ENCODE measurements at places on chromosomes 5 and 9. TPM values are rescaled to one million over a fixed set of nuclear protein-coding genes. Genes with fewer than 3 reads are reported as not detected.

The PGGT1B gene
- total RNA-seq: 7.2 TPM

The NIPAL4 gene
- 22.7 TPM for total RNA-seq

The CDO1 gene
- total RNA-seq: 11.7 TPM

The GABBR2 gene
- total RNA-seq: 9.7 TPM

The SLC46A2 gene
- not detected for total RNA-seq

The LCNL1 gene
- not detected for total RNA-seq

The NPR2 gene
- total RNA-seq: 35.9 TPM

The ICE1 gene
- total RNA-seq: 30.5 TPM

The FSD1L gene
- total RNA-seq: 4.9 TPM

The TXNDC8 gene
- not detected for total RNA-seq

The FGF10 gene
- total RNA-seq: 0.08 TPM

The TSLP gene
- total RNA-seq: 0.29 TPM

The GLRA1 gene
- not detected for total RNA-seq

DNA sequence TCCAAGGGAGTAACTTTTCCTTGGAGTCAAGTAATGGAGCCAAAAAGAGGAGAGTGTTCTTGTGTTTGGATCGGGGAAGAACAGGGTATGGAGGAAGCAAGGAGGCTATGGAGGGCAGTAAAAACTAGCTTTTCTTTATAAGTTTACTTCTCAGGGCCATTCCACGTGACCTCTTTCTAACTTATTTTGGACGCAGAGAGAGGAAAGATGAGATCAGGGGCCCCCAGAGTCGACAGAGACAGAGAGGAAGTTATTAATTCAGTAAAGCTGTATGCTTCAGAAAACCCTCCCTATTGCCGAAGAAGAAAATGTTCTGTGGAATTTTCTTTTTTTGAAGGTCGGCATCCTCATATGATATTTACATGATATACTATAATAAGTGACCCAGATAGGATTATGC, 233.8 kb upstream of the MPDZ start:
- no peak for DNase-seq

GRCh38 chr5:149435015-149435376, 55.9 kb upstream of the IL17B start:
- DNase-seq: no peak

- no peak for DNase-seq
These were observed 55.0 kb downstream of the IPPK start for GRCh38 chr9:92614763-92615461.

DNA sequence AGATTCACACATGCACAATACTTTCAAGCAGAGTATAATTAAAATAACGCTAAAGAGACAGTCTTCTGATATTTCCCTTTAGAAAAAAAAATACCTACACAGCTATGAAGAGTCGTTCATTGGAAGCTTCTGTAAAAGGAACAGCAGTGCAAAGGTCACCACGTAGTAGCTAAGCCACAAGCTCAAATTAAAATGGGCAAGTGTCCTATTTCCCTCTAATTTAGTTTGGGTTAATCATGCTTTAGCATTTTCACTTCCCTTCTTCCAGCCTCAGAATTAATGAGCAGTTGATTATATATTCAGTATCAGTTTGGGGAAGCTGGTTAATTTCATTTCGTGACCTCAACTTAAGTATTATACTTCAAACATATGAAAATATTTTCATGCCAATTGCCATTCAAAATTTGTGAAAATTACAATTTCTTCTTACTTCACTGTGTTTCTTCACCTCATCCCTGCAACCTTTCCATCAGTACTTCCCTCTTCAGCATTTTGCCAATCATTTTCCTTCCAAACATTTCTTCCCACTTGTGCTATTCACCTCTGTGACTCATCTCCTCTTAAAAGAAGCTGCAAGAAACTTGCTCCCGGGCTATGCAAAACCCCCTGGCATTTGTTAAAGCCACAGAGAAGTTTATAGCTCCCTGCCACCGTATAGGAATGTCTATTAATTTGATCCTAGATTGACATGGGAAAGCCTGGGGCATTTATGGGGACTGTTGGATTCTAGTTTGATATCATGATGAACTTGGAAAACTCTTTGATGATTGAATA, 83.0 kb downstream of the DMRTA1 start:
- no peak for DNase-seq

DNA sequence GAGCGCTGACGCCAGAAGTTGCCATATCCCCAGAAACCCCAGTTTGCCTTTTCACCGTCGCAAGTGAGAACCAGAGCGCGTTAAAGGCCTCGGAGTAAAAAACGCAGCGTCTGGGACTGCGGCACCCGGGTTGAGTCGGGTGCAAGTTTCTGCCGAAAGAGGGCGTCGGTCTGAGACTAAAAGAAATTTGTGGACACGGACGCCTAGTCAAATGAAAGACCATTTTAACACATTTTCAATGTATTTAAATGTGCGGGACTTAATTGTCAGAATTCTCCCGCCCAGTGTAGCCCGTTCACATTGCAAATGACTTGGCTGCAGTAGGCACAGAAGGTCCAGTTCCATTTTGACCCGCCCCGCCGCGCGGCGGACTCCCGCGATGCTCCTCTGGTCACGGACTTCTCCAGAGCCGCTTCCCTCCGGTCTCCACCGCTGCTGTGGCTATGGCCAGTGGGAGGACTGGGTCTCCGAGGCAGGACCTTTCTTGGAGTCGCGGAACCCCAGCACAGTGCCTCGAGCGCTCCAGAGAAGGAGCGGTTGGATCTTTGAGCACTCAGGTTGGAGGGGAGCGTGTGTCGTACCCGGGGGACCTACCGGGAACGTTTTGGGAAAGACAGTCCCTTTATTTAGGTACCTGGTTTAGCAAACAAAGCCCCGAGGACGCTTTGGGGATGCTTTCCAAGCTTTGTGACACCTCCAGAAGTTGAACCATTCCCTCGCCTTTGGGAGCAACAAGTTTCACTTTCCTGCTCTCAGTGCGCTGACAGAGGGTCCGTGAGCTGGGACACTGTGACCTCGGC, 1.2 kb upstream of the NPR3 start:
- DNase-seq: peak; percentile 23

- no peak for DNase-seq
These were observed 208.4 kb upstream of the PPP1R2B start for GRCh38 chr5:156641686-156642085.

DNA sequence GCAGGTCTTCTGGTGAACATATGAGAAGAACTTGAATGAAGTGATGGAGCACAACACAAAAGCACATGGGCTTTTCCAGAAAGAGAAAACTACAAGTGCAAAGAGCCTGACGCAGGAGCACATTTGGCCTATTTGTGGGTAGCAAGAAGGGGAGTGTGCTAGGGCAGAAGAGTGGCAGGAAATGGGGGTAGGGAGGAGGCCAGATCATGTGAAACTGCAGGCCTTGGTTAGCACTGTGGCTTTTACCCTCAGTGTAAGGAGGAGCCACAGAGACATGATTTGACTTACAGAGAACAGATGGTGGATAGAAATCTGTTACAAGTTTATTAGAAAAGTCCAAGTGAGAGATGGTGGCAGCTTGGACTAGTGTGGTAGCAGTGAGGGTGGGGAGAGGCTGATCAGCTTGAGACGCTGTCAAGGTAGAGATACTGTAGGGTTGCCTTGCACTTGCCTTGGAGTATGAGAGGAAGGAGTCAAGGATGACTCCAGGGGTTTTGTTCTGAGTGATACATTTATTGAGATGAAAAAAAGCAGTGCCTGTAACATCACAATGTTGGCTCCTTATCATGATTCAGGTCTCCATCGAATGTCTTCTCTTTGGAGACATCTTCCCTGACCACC, 126.7 kb downstream of the PPP2R2B start:
- DNase-seq: no peak

DNA sequence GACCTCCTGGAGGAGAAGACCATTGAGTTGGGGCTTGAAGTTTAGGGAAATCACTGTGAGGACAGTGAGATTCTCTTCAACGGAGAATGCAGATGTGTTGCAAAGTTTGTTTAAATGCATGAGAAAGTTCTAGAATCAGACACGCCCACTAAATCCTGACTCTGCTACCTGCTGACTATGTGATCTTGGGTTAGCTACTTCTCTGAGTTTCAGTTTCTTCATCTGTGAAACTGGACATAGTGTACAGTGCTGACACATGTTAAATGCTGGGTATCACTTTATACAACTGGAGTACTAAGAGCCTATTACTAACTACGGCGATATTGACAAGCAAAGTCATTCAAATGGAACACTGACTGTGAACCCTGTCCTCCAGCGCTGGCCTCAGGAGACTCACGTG, 255.5 kb downstream of the HSPA4 start:
- no peak for DNase-seq

- no peak for DNase-seq
These were observed 17.7 kb downstream of the LPAR1 start for GRCh38 chr9:111020594-111020993.

GRCh38 chr9:16385590-16385989, 484.9 kb downstream of the BNC2 start:
- DNase-seq: peak; percentile 35

DNA sequence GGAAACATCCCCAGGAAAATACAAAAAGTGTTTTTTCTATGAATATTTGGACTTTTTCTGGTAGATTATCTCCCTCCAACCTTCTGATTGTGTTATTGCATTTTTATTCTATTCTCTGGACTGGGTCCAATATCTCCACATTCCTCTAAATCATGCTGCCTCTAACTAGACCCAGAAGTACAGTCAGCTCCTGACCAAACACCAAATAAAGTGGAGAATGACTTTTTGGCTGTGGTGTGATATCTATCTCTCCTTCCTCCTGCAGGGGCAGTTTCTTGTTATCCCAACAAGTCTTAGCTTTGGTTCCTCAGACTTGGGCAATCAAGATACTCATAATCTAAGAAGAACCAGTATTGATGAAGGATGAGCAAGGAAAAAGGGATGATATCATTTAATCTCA, 3.2 kb upstream of the RAI14 start:
- no peak for DNase-seq

- no peak for DNase-seq
These were observed 7.4 kb downstream of the EEIG1 start for GRCh38 chr9:127973169-127974000.

- peak; percentile 9 for DNase-seq
These were observed 441.8 kb upstream of the TLE4 start for GRCh38 chr9:79129865-79130480.

GRCh38 chr5:1111727-1112289, at the start of gene SLC12A7:
Gene SLC12A7 (minus strand): TSS chr5:1112063. CDS start chr5:1111991, 72 bp downstream.
- no peak for DNase-seq

- no peak for DNase-seq
These were observed 21.1 kb upstream of the SPTLC1 start for GRCh38 chr9:92136184-92136858.

DNA sequence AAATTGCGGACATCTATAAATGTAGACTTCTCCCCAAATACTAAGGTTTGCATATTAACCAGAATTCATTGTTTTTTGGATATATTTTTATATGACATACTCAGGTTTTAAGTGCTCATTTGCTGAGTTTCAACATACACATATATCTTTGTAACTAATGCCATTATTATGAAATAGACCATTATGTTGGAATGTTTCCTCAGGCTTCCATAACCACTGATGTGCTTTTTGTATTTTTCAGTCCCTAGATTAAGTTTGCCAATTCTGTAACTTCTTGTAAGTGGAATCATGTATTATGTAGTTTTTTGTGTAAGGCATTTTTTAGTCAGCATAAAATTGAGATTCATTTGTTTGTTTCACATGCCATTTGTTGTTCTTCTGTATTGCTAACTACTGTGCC, 32.1 kb downstream of the HSPA4 start:
- no peak for DNase-seq

- DNase-seq: no peak
These were observed 315.3 kb upstream of the MSX2 start for GRCh38 chr5:174409070-174409469.

DNA sequence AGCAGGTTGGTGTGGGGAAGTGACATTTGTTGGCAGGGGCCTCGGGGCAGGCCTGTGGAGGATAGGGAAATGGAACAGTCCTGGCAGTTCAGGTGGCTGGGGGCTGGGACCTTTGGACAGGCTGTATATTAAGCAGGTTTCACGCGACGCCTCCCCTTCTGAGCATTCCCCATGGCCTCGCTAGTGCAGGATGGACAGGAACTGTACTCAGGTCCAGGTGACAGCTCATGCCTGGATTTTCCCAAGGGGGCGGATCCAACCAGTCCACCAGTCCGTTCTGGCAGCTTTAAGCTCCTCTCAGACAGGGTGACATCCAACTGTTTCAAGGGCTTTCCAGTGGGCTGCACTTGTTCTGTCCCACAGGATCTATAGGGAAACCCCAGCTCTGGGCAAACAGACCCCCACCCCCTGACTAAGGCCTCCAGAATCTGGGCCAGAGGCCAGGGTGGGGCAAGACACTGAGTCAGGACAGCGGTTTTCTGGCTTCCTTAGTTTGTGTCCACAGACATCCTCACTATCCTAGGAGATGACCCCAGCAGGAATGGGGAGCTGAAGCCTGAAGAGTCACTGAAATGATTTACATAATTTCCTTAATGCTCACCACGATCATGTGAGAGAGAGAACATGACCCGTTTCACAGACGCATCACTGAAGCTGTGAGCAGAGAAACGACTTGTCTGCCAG, 20.9 kb downstream of the CSF2 start:
- DNase-seq: peak; percentile 86

DNA sequence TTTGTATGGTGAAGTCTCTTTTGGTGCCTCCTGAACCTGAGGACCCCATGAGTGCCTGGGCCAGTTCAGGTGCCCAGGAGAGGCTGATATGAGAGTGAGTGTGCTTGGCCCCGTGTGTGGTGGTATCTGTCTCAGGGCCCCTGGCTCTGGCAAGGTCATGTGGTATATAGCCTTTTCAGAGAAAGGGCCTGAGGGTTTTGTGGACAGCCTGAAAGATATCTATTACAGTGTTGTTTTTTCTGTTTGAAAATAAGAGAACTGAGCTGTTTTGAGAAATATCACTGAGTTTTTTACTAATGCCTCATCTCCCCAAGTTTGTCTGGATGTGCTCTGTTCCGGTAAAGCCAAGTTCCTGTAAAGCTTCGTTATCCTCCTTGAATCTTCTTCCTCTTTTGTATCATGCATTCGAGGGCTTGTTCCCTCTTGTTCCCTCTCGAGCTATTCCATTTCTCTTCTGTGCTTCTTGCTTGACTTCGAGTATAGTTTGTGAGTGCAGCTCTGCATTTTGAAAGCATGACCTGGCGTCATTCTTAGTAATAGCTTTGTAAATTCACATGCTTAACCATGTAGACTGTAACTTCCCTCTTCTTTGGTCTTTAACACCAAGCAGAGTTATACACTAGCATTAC, 122.3 kb downstream of the MAST4 start:
- DNase-seq: no peak

- no peak for DNase-seq
These were observed 1.6 kb upstream of the ZFP62 start for GRCh38 chr5:180862645-180863044.

- DNase-seq: no peak
These were observed 11.1 kb upstream of the IFNA5 start for GRCh38 chr9:21316032-21316842.

- no peak for DNase-seq
These were observed 18.8 kb downstream of the NANS start for GRCh38 chr9:98075332-98075805.

Measured in kidney epithelial cell (primary cell).